ENCODE measurements at places on chromosomes 16 and 17. TPM values are rescaled to one million over a fixed set of nuclear protein-coding genes. Genes with fewer than 3 reads are reported as not detected.

USB1 gene
- total RNA-seq = 44.8 TPM

USP22 gene
- 141 TPM for total RNA-seq

SLC13A2 gene
- not detected for total RNA-seq

MSLN gene
- 72.9 TPM for total RNA-seq
